NCI-H187 (cell line): ENCODE measurements at places on chromosomes 5 and 9.

- DNase-seq = no peak
Measured at GRCh38 chr5:173974688-173975239, 14.2 kb upstream of the C5orf47 start.

GRCh38 chr5:171314728-171315385 lies 5.8 kb downstream of the TLX3 start:
- no peak for DNase-seq

DNA sequence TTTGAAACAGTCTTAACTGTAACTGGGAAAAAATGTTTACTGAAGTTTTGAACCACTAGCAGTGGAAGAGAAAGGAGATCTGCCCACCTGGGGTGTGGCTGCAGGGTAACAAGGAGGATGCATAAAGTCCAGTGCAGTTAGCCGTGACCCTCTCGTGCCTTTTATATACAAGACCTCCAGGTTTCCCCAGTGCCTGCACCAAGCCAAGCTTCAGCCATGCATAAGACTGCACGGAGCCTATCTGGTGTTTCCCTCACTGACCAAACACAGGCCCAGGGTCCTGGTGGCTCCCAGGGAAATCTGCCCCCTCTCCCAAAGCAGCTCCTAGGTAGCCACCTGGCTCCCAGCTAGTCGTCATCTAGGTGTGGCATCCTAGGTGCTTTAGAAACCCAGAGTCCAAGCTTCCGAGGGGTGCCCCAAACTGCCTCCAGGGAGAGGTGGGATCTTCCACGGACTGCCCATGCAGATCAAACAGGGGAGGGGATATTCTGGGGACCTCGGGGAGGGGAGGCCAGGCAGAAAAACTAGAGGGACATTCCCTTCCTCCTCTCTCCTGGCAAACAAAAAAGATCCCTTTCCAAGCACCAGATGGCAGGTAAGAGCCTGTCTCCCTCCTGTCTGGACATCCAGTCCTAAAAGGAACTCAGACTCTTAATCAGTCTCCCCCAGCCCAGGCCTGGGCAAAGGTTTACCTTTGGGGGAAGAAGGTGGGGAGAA lies 2.7 kb downstream of the SHB start:
- no peak for DNase-seq

GRCh38 chr5:111562561-111562960 lies 50.2 kb upstream of the STARD4 start:
- no peak for DNase-seq

GRCh38 chr5:8019719-8020218 lies 150.8 kb downstream of the MTRR start:
- DNase-seq = no peak

DNA sequence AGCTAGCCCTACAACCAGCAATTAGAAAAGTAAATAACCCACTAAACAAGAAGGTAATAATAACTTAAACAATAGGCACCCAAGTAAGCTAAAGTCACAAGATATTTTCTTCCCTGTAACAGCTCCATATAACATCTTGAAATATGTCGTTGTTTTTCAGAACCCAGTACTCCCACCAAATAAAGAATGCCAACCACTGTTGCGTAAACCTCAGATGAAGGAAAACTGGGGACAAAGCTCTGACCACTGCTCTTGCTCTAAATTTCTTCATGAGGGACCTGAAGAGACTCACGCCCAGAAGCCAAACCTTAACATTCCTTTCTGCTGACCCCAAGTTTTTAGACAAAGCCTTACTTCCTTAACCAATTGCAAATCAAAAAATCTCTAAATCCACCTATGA lies 267.7 kb upstream of the GAS1 start:
- no peak for DNase-seq

DNA sequence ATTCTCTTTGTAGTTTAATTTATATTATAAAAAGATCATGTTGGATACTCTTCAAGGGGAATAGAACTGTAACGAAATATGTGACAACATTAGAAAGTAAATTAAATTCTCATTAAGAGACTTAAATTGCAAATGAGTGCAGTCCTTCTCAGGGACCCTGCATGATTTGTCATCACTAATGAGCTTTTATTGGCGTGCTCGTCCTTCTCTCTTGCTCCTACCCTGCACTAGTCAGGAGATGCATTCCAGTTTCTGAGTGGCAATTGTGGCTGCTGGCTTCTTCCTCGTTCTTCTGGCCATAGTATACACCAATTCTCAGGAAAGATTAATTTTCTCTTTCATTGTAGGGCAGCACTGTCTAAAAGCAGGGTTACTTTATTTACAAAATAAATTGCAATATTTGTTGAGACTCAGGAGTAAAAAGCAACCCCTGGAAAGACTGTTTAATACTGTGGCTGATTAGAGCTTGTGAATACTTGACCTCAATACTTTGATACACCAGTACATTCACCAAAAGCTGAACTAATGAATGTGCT lies 376.3 kb upstream of the CHD1 start:
- no peak for DNase-seq

GRCh38 chr9:28781481-28781880 lies 1208.2 kb upstream of the C9orf72 start:
- no peak for DNase-seq

GRCh38 chr5:154779105-154779504 lies 23.9 kb downstream of the LARP1 start:
- DNase-seq = no peak

DNA sequence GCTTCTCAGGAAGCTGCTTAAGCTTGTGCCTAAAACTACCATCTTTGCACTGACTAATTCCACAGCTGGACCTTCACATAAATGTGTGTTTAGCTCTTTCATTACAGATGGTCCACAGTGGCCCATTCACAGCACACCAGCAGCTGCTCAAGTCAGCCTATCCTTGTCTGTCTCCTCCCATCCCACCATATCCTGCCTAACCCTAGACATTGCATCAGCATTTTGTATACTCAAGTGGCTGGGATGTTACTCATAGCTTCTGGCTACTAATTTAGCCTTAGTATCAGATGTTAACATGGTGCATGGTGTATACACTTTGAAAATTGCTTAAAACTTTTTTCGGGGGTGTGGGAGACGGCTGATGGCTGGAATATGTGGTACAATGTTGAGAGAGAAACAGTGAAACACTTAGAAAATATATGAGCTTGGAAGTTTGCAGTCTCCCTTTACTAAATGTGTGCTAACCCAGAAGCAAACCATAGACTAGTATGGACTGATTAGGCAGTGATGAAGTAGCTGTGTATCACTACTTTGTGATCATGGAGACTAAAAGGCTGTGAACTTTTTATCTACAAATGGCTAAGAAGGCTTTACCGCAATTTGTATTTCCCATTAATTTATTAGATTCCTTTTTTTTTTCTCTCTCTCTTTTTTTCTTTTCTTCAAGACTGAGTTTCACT lies 83.1 kb downstream of the JMY start:
- DNase-seq = no peak

DNA sequence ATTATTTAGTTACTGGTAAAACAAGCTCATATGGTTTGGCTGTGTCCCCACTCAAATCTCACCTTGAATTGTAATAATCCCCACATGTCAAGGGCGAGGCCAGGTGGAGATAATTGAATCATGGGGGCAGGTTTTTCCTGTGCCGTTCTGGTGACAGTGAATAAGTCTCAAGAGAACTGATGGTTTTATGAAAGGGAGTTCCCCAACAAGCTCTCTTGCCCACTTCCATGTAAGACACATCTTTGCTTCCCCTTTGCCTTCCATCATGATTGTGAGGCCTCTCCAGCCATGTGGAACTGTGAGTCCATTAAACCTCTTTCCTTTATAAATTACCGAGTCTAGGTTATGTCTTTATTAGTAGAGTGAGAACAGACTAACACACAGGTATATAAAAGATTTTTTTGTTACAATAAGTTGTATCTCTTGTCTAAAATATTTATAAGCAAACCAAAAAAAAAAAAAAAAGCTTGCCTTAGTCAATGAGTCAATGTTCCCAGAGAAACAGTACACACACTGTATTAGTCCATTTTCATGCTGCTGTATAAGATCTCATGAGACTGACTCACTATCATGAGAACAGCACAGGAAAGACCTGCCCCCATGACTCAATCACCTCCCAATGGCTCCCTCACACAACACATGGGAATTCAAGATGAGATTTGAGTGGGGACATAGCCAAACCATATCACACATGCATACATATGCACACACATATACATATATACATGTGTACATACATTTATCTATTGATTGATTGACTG lies 138.3 kb downstream of the BASP1 start:
- DNase-seq = no peak

DNA sequence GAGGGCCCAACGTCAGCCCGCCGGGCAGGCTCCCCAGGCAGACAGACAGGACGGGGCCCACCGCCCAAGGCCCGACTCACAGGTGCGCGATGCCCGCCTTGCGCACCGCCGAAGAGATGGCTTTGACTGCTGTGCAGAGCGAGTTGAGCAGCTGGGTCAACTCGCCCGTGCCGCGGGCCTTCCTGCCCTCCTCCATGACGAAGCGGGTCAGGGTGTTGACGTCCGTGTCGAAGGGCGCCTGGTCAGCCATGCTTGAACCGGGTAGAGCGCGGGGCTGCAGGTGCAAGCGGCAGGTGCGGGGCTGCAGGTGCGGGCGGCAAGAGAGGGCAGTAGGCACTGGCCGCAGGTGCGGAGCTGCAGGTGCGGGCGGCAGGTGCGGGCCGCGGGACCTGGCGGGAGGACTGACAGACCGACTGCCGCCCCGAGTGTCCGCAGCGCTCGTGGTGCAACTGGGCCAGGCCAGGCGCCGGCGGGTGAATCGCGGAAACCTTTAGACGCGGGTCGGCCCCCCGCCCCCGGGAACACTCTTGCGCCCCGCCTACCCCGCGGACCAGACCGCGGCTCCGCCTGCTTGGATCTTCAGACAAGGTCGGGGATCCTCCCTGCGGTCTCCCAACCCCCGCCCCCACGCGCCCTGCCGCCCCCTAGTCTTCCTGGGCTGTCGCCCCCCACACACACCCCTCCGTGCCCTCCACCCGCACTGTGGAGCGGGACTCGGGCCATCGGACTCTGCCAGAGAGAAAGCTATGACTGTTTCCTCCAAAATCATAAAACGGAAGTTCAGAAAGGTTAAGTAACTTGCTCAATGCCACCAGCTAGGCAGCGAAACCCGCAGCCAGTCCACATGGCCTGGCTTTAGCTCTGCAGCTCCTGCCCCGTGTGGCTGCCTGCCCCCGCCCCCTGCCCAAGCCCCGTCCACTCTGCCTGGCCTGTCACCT lies at the start of gene FBP1:
TSS of gene FBP1 (minus strand) at position 458 of the 938 bp plus-strand sequence. CDS start at position 250, 208 bp downstream.
- DNase-seq = no peak

DNA sequence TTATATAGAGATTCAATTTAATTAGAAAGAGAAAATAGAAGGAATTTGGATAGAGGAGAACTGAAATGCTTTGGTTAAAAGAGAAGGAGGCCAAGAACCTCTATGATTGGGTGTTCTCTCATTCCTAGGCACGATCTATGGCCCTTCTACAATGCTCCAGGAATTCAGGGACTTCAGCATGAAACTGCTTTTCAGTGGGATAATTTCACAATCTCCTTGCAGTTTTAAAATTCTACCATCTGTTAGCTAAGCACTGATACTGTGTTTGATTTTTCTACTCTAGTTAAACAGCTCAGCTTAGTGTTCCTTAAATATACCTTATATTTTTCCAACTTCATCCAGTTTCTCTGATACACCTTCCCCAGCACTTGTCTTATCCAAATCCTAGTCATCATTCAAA lies 141.9 kb downstream of the SSBP2 start:
- DNase-seq = no peak

GRCh38 chr5:143398053-143398355 lies 5.5 kb downstream of the NR3C1 start:
- no peak for DNase-seq

- no peak for DNase-seq
Measured at GRCh38 chr5:2891781-2892180, 140.3 kb upstream of the IRX2 start.

GRCh38 chr5:168123631-168124528 lies 167.6 kb upstream of the WWC1 start:
- no peak for DNase-seq

DNA sequence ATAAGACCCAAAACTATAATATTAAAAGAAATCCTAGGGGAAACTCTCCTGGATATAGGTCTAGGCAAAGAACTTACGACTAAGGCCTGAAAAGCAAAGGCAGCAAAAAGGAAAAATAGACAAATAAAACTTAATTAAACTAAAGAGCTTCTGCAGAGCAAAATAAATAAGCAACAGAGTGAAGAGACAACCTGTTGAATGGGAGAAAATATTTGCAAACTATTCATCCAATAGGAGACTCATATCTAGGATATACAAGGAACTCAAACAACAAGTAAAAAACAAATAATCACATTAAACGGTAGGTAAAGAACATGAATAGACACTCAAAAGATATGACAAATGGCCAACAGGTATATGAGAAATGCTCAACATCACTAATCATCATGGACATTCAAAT lies 318.6 kb downstream of the CSNK1G3 start:
- no peak for DNase-seq
